Activated CD8-positive, alpha-beta T cell treated with anti-CD3 and anti-CD28 coated beads for 36 hours (primary cell): ENCODE measurements at places on chromosomes 7 and 10.

DNA sequence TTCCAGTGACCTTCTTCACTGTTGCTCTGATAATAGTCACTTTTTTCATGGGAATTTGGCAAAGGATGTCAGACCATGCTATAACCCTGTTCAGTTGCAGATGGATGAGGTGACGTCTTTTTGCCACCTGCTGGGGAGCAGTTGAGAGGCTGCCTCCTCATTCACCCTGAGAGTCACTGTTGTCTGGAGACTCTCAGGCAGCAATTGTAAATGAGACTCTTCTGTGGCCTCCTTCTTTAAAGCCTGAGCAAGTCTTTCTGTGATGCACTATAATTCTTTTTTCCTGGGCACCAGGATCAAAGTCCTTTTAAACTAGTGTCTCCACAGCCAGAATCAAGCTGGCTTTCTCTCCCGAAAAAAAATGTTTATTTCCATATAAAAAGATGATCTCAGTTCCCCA, 345.1 kb downstream of the ARL4A start:
- DNase-seq = no peak

DNA sequence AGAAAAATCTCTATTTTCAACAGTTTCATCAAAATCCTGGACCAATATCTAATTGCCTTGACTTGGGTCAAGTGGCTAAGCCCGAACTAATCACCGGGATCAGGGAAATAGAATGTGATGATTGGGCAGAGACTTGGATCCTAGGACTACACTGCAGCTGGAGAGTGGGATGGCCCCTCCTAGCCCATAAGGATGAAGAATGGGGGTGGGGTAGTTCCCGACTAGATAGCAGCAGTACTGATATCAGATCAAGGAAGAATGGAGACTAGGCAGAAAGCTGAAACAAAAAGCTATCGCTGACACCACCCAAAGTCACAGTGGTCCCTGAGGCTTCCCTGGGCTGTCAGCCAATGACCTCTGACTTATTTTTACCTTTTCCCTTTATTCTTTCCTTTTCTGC, 160.4 kb upstream of the PHYHIPL start:
- no peak for DNase-seq

DNA sequence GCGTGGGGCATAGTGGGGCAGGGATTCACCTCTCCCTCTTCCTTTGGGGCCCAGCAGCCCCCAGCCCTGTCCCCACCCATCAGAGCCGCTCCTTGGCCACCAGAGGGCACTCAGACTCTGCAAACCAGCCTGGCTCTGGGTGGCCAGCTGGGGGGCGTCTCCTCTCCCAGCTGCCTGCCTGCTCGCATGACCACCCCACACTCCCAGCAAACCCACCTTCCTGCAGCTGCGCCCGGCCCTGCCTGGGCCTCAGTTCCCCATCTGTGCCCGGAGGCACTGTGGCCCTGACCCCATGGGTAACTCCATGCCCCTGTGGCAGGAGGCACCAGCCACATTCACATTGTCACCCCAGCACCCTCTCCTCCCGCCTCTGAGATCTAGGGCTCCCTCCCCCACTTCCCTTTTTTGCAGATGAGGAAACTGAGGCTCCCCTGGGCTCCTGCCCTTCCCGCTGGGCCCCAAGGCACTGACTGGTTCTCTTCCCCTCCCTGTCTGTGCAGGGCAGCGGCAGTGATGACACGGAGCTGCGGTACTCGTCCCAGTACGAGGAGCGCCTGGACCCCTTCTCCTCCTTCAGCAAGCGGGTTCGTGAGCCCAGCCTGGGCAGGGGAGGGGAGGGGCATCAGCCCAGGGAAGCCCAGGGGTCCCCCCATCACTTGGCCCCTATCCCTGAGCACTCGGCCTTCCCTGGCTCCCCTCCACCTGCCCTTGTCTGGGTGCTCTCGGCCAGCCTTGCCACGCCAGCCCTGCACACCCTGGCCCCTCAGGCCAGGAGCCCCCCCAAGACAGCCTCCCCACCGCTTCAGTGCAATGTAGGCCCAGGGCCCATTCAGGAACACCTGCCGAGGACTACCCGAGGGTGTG, 6.9 kb upstream of the SH2B2 start:
- DNase-seq = peak; percentile 74

- no peak for DNase-seq
Measured at GRCh38 chr7:96471606-96472005, 149.7 kb upstream of the SLC25A13 start.

- DNase-seq = no peak
Measured at GRCh38 chr10:30300728-30301127, 48.4 kb downstream of the MTPAP start.

- DNase-seq = no peak
Measured at GRCh38 chr10:14543904-14544210, 213.1 kb upstream of the FRMD4A start.

DNA sequence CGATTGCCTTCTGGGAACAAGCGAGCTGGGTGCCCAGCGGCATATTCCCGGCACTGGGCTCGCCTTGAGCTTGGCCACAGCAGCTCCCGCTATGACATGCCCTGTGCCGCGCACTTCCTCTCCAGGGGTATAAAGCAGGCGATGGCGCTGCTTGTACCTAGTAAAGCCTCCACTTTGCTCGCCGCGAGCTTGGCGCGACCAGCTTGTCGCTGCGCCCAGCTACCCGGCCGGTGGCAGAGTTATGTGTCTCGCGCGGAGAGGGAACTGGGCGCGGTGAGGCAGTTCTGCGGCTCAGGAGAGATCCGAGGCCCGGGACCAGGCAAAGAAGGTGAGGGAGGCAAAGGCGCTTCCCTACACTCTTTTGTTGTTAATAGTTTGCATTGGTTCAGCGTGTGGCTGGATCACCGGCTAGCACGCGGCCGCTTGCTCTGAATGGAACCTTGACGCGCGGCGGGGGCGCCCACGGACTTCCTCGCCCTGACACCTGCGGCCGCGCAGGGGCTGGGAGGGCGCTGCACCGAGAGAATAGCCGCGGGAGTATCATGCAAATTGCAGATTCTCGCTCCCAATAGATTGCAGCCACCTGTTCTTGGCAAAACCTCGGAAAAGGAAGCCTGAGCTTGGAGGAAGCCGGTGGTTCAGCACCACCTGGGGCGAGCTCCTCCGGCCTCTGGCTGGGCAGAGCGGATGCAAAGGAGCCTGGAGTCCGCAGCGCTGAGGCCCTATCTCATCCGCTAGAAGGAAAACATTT, 3.0 kb upstream of the BUB3 start:
- peak; percentile 62 for DNase-seq

GRCh38 chr7:124667312-124668153, 98.1 kb downstream of the GPR37 start:
- DNase-seq = no peak

GRCh38 chr10:97575127-97575668, 2.6 kb downstream of the ANKRD2 start:
- no peak for DNase-seq

DNA sequence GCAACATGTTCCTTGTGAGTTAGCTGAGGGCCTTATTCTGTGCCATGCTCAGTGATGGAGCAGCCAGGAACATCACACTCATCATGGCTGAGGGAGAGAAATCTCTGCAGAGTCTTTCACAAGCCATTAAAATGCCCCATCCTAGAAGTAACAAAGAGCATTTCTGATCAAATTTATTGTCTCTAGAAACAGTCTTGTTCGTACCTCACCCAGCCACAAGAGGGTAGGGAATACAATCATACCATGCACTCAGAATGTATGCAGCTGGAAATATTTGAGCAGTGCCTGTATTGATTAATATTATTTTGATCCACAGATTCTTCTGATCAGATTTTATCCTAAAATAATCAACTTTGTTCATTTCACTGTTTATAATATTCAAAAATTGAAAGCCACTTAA, 17.3 kb downstream of the VPS26A start:
- no peak for DNase-seq

DNA sequence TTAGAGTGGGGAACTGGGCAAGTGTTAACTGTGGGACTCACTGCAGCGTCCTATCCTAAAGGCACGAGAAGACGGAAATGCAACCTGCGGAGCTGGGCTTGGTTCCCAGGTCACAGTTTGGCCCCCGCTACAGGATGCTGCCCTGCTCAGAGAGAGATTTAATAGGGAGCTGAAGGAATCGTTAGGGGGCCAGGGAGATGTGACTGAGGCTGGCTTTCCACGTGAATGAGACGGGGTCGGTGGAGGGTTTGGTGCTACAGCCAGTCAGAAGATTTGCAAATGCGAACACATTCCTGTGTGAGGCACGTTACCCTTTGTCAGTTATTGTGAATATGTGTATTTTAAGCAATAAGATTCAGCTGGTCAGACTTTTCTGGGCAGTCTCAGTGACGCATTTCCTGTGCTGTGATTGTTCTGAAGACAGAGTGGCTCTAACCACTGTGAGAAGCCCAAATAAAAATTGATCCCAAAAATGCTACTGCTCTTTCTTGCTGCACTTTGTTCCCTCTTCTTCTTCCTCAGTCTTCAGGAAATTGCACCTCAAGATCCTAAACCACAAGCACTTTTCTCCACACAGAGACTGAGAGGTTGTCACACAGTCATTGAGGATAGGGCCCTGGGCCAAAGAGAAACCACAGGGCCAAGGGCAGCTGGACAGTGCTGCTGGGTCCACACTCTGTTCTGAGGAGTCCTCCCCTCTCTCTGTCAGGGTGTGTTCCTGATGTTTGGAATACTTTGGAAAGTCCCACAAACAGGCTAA, 21.2 kb downstream of the CYP17A1 start:
- DNase-seq = no peak

DNA sequence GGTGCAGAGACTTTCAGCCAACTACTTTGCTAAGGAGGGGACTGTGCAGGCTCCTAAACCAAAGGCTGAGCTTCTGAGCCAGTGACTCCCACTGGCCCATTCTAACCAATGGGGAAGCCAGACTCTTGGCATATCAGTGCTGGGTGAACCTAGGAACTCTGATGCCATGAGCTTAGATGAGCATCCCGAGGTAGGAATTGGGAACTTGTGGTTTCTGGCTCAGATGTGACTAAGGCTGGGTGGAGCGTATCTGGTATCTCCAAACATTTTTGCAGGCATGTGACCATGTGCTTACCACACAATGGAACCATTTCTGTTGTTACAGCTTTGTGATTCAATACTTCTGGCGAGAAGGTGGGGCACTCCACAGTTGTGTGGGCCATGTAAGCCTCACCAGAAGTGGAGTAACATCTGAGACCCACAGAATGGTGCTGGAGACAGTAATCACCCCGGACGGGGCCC, 2.5 kb upstream of the AVPI1 start:
- no peak for DNase-seq

GRCh38 chr7:147611431-147611830, 979.1 kb upstream of the C7orf33 start:
- DNase-seq = no peak

DNA sequence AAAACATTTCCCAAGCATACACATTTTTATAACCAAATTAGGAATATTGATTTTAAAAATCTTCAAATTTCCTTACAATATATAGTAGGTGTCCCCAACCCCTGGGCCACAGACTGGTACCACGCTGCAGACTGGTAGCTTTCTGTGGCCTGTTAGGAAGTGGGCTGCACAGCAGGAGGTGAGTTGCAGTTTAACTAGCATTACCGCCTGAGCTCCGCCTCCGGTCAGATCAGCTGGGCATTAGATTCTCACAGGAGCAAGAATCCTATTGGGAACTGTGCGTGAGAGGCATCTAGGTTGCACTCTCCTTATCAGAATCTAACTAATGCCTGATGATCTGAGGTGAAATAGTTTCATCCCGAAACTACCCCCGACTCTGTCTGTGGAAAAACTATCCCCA, 62.1 kb downstream of the ZWINT start:
- DNase-seq = no peak

- DNase-seq = no peak
Measured at GRCh38 chr10:128498746-128499145, 372.5 kb upstream of the MKI67 start.

DNA sequence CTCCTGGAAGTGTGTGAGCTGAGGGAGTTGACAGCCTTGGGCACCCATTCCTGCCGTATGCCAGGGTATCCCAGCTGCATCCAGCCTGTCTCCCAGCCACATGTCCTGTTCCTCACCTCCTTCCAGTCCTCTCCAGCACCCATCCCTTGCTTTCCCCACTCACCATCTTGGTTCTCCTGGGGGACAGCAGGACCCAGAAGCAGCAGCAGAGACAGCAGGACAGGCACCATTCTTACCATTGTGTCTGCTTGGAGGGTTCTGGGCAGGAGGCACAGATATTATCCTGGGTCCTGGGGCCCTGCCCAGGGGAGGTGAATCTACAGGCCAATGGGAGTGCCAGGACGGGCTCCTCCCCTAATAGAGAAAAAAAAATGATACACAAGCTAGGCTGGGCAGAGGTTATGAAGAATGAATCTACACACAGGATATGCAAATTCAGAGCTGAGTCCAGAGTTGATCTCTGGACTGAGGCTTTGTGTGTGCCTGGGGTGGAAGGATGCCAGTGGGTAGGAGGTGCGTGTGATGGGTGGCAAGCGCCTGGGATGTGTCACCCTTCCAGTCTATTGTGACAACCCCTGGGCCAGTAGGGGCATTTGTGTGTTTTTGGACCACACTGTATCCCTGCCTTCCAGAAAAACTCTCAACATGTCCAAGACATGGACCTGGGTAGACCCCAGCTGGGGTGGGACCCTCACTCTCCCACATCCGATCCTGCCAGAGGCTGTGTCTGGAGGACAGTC, at the start of gene AZGP1:
AZGP1 (minus strand) TSS at position 250 of the 740 bp plus-strand sequence; CDS start at position 239, 11 bp downstream.
- no peak for DNase-seq

DNA sequence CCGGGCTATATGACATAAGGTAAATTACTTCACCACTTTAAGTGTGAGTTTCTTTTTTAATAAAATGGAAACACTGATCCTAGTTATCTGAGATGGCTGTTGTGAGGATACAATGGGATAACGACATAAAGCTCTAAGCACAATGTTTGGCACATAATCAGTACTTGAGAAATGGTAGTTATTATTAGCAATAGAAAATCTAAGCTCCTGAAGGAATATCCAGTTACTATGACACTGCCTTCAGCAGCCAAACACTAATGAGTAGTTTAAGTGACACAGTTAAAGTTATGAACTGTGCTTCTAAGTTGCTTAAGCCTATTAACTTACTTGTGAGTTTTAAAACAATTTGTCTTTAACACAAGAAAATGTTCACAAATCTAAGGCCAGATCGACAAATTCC, 96.8 kb downstream of the ELAPOR2 start:
- no peak for DNase-seq

DNA sequence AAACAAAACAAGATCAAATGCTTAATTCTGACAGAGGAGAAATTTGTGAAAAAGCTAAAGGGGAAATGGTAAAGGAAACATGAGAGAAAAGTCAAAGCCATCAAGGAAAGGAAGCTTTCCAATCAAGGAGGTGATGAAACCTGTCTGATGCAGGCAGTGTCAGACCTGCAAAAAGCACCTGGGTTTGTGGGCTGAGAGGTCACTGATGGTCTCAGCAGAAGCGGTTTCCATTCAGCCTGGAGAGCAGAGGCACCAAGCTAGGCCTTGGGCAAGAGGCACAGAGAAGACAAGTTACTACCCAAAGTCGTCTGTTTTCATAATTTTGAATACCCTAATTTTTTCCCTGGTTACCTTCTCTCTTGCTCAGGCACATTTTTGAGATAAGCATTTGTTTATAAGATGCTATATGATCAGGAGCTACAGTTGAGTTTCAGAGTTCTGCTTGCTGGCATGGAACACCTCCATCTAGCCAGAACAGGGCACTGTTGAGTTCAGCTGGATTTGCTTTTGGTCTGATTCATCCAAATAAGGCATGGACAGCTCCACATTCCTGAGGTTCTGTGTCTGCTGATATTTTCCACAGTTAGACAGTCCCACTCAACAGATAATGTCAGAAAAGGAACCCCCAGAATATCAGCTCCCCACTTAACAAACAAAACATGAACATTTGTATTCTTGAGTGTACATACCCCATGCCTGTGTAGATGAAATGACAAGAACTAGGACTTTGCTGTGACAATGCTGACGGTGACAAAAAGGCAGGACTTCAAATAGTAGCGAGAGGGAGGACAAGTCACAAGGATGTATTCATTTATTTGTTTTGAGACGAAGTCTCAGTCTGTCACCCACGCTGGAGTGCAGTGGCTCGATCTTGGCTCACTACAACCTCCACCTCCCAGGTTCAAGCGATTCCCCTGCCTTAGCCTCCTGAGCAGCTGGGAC, 4.9 kb upstream of the PPIA start:
- no peak for DNase-seq
